ENCODE measurements at places on chromosomes 7 and 10. TPM values are rescaled to one million over a fixed set of nuclear protein-coding genes. Genes with fewer than 3 reads are reported as not detected.

The OIT3 gene
- total RNA-seq: 0.13 TPM

The WEE2 gene
- total RNA-seq: not detected

The EBLN1 gene
- not detected for total RNA-seq

The DYDC2 gene
- total RNA-seq: 0.06 TPM

The SHH gene
- 1.2 TPM for total RNA-seq

The TMEM225B gene
- 1.0 TPM for total RNA-seq

The FKBP9 gene
- 79.3 TPM for total RNA-seq

The MUC12 gene
- 15.7 TPM for total RNA-seq
